ENCODE measurements at places on chromosomes 6 and 20. TPM values are rescaled to one million over a fixed set of nuclear protein-coding genes. Genes with fewer than 3 reads are reported as not detected.

GRCh38 chr20:34377072-34377847, 14.2 kb downstream of the ITCH start:
- H3K4me3 ChIP-seq = no peak overlapping the region
- no peak for ATAC-seq
- H3K27ac ChIP-seq = no peak overlapping the region
- H3K27me3 ChIP-seq = no peaks in the 10 kb centered on the region
- H3K36me3 ChIP-seq = no peaks in the 10 kb centered on the region

SPTLC3 gene
- total RNA-seq = 4.2 TPM

GRCh38 chr6:42819803-42820511, 38.1 kb downstream of the BICRAL start:
- H3K27me3 ChIP-seq = no peaks in the 10 kb centered on the region
- peak; percentile 69 for ATAC-seq
- no peak overlapping the region for H3K4me3 ChIP-seq
- peaks cover 39% of the 10 kb centered on the region for H3K4me1 ChIP-seq
- H3K36me3 ChIP-seq = peaks cover 24% of the 10 kb centered on the region
- peak overlapping the region; percentile 81 for H3K27ac ChIP-seq

ATP9A gene
- total RNA-seq = 49.3 TPM

MOXD1 gene
- total RNA-seq = 31.6 TPM

DNA sequence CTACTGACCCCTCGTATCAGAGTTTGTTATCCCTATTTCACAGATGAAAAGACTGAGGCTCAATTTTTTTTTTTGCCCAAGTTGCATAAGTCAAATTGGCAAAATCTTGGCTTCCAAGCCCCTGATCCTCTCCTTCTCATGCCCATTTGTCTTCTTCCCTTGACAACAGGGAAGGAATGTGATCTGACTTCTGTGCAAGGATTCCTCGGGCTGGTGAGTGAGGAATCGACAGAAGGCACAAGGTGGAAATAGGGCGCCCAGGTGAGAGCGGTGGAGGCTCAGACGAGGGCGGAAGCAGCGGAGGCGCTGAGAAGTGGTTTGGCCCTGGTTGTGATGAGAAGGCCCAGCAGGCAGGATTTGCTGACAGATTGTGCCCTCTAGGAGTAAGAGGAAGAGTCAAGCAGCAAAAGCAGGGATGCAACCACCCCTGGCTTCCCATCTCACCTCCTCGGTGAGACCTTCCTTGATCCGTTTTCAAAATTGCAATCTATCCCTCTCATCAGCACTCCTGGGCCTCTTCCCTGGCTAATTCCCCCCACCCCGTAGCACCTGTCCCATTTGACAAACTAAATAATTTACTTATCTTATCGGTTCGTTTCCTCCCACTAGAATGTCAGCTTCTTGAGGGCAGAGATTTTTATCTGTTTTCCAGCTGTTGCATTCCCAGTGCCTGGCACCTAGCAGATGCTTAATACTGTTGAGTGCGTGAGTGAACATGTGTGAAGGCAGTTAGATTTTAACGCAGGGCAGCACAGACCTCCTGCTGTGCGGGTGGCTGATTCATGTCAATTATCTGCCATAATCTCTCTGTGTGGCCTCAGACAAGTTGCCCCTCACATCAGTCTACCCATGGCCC, 3.7 kb upstream of the SIRPA start:
- ATAC-seq = no peak
- H3K36me3 ChIP-seq = no peaks in the 10 kb centered on the region
- no peaks in the 10 kb centered on the region for H3K27me3 ChIP-seq
- H3K4me1 ChIP-seq = no peaks in the 10 kb centered on the region

GRCh38 chr20:58463256-58463655, 51.9 kb downstream of the APCDD1L start:
- no peaks in the 10 kb centered on the region for H3K4me1 ChIP-seq
- no peaks in the 10 kb centered on the region for H3K27me3 ChIP-seq
- H3K27ac ChIP-seq = no peak overlapping the region
- no peak overlapping the region for H3K4me3 ChIP-seq

GRCh38 chr20:10357974-10358373, 76.0 kb downstream of the MKKS start:
- H3K27me3 ChIP-seq = no peaks in the 10 kb centered on the region
- H3K4me1 ChIP-seq = no peaks in the 10 kb centered on the region
- H3K4me3 ChIP-seq = no peak overlapping the region
- no peaks in the 10 kb centered on the region for H3K36me3 ChIP-seq

CRISP1 gene
- total RNA-seq = not detected

DNA sequence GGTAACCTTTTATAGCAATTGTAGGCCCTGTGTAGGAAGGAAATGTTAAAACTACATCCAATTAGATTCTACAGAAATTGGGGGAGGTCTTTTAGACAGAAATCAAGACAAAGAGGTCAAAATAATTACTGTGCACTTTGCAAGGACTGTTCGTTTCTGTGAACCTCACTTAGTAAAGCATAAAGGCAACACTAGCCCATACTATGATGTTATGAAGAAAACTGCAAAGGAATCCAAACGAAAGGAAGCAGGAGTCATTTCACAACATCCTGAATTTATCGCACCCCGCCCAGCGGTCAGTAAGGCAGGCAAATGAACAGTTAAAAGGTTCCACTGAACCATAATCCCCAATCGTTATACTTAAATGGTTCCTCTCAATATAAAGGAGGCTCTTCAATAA, 429.5 kb upstream of the ARID1B start:
- H3K27ac ChIP-seq = no peak overlapping the region
- no peaks in the 10 kb centered on the region for H3K4me1 ChIP-seq
- H3K4me3 ChIP-seq = no peak overlapping the region
- ATAC-seq = no peak

BPIFA1 gene
- total RNA-seq = not detected

GRCh38 chr20:41475503-41475902, 108.9 kb upstream of the EMILIN3 start:
- H3K27me3 ChIP-seq = no peaks in the 10 kb centered on the region
- H3K4me3 ChIP-seq = no peak overlapping the region
- peak; percentile 50 for ATAC-seq

- H3K27me3 ChIP-seq = peaks cover 78% of the 10 kb centered on the region
- H3K36me3 ChIP-seq = no peaks in the 10 kb centered on the region
- no peak for ATAC-seq
- no peak overlapping the region for H3K27ac ChIP-seq
These were observed 8.3 kb downstream of the CHRNA4 start for GRCh38 chr20:63352811-63353221.

TAAR6 gene
- not detected for total RNA-seq

GRCh38 chr6:129590408-129591022, 119.5 kb downstream of the ARHGAP18 start:
- H3K4me3 ChIP-seq = no peak overlapping the region
- H3K27ac ChIP-seq = no peak overlapping the region
- no peaks in the 10 kb centered on the region for H3K36me3 ChIP-seq
- no peak for ATAC-seq
- no peaks in the 10 kb centered on the region for H3K27me3 ChIP-seq
- H3K4me1 ChIP-seq = no peaks in the 10 kb centered on the region

GRCh38 chr6:38503032-38503773, 136.5 kb downstream of the BTBD9 start:
- no peak overlapping the region for H3K27ac ChIP-seq
- no peak overlapping the region for H3K4me3 ChIP-seq

NKX2-4 gene
- not detected for total RNA-seq

- no peaks in the 10 kb centered on the region for H3K27me3 ChIP-seq
- no peaks in the 10 kb centered on the region for H3K36me3 ChIP-seq
- H3K27ac ChIP-seq = peak overlapping the region; percentile 59
- no peaks in the 10 kb centered on the region for H3K4me1 ChIP-seq
These were observed 6.5 kb upstream of the BCAS4 start for GRCh38 chr20:50788045-50788991.

GRCh38 chr6:135475292-135475886, 22.2 kb downstream of the AHI1 start:
- no peaks in the 10 kb centered on the region for H3K36me3 ChIP-seq
- H3K4me1 ChIP-seq = no peaks in the 10 kb centered on the region
- H3K27me3 ChIP-seq = no peaks in the 10 kb centered on the region
- no peak overlapping the region for H3K4me3 ChIP-seq

GRCh38 chr6:10310330-10310653, 104.6 kb downstream of the TFAP2A start:
- H3K4me1 ChIP-seq = no peaks in the 10 kb centered on the region
- ATAC-seq = no peak
- H3K4me3 ChIP-seq = no peak overlapping the region
- H3K36me3 ChIP-seq = no peaks in the 10 kb centered on the region
- no peak overlapping the region for H3K27ac ChIP-seq
- H3K27me3 ChIP-seq = no peaks in the 10 kb centered on the region

GRCh38 chr20:20137851-20138250, 85.5 kb downstream of the CFAP61 start:
- H3K36me3 ChIP-seq = no peaks in the 10 kb centered on the region
- H3K27ac ChIP-seq = no peak overlapping the region
- H3K4me1 ChIP-seq = no peaks in the 10 kb centered on the region
- no peak for ATAC-seq

DNA sequence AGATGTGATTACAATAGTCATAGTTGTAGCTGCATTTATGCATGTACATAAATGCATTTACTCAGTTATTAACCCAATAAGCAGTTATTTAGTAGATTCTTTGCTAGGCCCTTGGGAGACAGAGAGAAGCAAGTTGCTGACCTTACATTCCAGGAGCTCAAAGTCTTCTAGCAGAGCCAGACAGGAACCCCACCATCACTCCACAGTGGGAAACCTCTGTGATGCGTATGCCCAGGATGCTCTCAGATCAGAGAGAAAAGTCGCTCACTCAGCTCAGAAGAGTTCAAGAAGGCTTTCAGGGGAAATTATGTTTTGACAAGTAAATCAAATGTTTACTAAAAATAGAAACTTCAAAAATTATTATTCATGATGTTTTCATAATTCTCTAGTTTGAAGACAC, 146.3 kb upstream of the EXOC2 start:
- no peak overlapping the region for H3K4me3 ChIP-seq
- no peaks in the 10 kb centered on the region for H3K4me1 ChIP-seq
- no peaks in the 10 kb centered on the region for H3K27me3 ChIP-seq
- no peak for ATAC-seq

DNA sequence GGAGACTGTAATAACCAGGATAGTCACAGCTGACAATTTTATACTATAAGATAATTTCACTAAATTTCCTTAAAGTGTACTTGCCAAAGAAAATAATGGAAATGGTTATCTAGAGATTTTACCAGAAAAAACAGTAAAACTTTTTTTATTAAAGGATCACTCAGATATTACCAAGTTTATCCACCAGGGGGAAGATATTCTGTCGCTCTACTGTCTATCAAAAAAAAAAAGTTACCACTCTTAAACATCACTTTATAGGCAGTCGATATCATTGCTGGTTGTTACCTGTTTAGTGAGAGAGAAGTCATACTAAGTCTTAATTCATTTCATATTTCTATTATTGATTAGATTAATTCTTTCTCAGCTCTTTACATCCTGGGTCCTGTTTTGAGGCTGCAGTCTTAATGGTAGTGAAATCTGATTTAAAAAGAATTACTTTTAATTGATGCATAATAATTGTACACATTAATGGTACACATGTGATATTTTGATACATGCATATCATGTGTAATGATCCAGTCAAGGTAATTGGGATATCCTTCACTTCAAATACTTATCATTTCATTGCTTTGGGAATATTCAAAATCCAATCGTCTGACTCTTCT, 18.9 kb downstream of the L3MBTL3 start:
- ATAC-seq = no peak
- no peaks in the 10 kb centered on the region for H3K36me3 ChIP-seq
- H3K27me3 ChIP-seq = no peaks in the 10 kb centered on the region
- no peak overlapping the region for H3K27ac ChIP-seq

PHACTR3 gene
- 0.59 TPM for total RNA-seq

GRCh38 chr20:24880356-24880755, 68.7 kb upstream of the CST7 start:
- no peaks in the 10 kb centered on the region for H3K36me3 ChIP-seq
- no peak for ATAC-seq
- H3K27me3 ChIP-seq = no peaks in the 10 kb centered on the region
- H3K4me1 ChIP-seq = no peaks in the 10 kb centered on the region

HSPA1A gene
- total RNA-seq = 287 TPM

GRCh38 chr6:70140496-70140895, 162.4 kb downstream of the COL9A1 start:
- H3K36me3 ChIP-seq = no peaks in the 10 kb centered on the region
- ATAC-seq = no peak
- H3K27me3 ChIP-seq = no peaks in the 10 kb centered on the region

- no peaks in the 10 kb centered on the region for H3K4me1 ChIP-seq
- no peak overlapping the region for H3K4me3 ChIP-seq
- no peak for ATAC-seq
- H3K27me3 ChIP-seq = no peaks in the 10 kb centered on the region
- H3K27ac ChIP-seq = no peak overlapping the region
- H3K36me3 ChIP-seq = no peaks in the 10 kb centered on the region
These were observed 171.6 kb upstream of the ID4 start for GRCh38 chr6:19665613-19665909.

DNA sequence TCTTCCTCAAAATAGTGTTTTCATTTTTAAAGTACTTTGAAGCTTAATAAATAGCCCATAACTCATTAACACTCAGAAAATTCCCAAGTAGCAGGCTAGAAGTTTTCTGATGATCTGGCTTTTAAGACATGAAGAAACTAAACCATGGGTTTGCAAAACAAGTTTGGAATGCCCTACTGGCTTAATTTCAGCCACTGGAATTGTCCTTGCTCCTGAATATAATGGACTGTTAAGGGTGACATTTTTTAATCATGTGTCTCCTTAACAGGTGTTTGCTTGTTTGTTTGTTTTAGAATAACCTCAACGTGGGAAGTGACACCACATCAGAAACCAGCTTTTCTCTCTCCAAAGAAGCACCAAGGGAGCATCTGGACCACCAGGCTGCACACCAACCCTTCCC, 49.1 kb downstream of the ISM1 start:
- no peak for ATAC-seq
- H3K27ac ChIP-seq = no peak overlapping the region
- H3K27me3 ChIP-seq = no peaks in the 10 kb centered on the region
- no peaks in the 10 kb centered on the region for H3K36me3 ChIP-seq

Measured in gastroesophageal sphincter (tissue), 4 donors.